Left cardiac atrium (tissue), 4 donors: ENCODE measurements at places on chromosomes 12 and 14. TPM values are rescaled to one million over a fixed set of nuclear protein-coding genes. Genes with fewer than 3 reads are reported as not detected.

ARHGAP9 gene
- total RNA-seq, result 15.2 TPM

DNA sequence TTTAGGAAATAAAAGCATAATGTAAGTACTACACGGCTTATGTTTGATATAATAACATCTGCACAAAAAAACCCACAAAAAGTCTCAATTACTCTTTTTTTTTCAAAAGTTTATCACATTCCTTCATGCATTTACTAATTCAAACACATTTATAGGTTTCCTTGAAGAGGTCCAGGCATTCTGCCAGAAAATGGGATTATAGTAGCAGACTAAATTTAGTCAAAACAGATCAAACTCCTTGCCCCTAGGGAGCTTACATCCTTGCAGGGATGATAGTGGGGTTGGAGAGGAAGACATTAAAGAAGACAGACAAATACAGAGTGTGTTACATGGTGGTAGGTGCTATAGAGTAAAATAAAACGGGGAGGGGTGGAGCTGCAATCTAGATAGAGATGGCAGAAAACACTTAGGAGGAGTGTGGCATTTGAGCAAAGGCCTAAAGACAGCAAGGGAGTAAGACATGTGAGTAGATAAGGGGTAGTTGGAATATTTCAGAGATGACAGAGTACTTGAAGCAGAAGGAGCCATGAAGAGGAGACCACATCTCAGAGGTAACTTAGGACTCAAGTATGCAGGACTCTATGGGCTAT is 266.9 kb downstream of the PPFIA2 start:
- no peak for DNase-seq

CPNE6 gene
- total RNA-seq, result not detected

NRIP2 gene
- 1.8 TPM for total RNA-seq

DNA sequence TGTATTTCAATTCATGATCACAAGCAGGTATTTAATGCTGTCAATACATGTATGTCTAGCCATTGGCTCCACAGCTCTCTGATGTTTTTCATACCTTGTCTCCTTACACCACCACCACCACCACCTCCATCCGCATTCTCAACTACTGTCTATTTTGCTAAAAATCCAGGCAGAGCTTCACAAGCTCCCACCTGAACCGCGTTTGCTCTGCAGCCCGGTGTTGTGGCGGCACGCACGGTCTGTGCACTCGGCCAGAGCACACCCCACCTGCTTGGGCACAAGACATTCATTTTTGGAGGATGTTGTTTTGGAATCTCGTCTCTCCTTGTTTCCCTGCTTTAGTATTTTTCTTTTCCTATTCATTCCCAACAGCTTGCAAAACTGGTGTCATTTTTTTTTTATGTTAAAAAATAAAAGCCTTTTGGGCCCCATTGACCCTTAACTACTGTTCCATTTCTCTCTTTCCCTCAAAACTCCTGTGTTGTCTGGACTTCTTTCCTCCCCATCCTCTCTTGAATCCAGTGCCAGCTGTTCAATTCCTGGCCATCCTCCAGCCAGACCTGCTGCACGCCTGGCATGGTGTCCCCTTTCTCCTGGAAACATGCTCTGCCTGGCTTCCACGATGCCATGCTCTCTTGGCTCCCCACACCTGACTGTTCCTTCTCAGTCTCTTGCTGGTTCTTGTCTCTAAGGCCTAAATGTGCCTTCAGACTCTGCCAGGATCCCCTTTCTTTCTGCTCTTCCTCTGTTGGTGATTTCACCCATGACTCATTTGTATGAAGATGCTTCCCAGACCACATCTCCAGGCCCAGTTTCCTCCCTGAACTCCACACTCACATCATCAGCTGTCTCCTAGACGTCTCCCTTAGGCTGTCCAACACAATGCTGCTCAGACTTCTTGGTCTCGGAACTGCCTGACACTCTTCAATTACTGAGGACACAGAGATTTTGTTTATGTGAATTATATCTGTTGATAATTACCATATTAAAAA is 37.9 kb downstream of the PIWIL1 start:
- DNase-seq, result no peak

DNA sequence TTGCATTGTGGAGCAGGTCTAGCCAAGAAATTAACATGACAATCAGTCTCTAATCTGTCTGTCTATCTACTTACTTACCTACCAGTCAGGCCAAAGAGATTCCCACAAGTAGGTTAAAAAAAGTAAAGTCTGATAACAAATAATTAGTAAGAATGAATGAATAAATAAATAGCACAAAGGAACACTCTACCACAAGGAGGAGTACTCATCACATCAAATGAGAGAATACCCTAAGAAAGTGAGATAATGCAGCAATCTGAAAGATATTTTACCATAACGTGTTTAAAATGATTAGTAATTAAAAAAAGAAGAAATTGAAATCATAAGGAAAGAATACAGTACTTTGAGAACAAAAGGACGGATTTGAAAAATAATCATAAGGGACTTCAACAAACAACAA is 187.2 kb downstream of the SYNE2 start:
- DNase-seq, result no peak

GRCh38 chr12:53843545-53843944 is 91.8 kb upstream of the CISTR start:
- DNase-seq, result no peak

DNA sequence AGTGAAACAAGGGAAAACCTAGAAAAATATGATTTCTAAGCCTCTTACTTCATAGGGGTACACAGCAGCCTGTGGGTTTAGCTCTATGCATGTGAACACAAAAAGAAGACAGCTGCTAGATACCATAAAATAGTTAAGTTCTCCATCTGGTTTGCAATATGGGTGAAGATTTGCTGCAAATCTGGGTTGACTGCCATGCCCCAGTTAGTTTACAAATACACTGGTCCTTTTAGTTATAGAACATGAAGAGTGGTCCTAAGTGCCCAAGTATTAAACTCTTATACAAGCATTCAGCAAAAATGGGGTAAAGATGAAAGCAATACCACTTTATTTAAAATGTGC is 176.1 kb downstream of the AEBP2 start:
- no peak for DNase-seq

SERPINA3 gene
- 284 TPM for total RNA-seq

GRCh38 chr14:88380405-88380804 is 5.1 kb upstream of the SPATA7 start:
- no peak for DNase-seq

ENDOU gene
- 0.62 TPM for total RNA-seq

GRCh38 chr12:123115409-123116121 is 35.3 kb downstream of the PITPNM2 start:
- peak; percentile 66 for DNase-seq

GRCh38 chr12:124395284-124395752 is 100.4 kb downstream of the RFLNA start:
- no peak for DNase-seq

- no peak for DNase-seq
Measured at GRCh38 chr12:16258963-16259362, 18.5 kb downstream of the SLC15A5 start.

GRCh38 chr14:98189511-98189910 is 1082.5 kb downstream of the BCL11B start:
- DNase-seq, result no peak

GRCh38 chr14:40269436-40269835 is 837.2 kb upstream of the FBXO33 start:
- DNase-seq, result no peak

GNB3 gene
- 2.3 TPM for total RNA-seq

- DNase-seq, result no peak
Measured at GRCh38 chr14:93775744-93776143, 12.5 kb downstream of the PRIMA1 start.

- no peak for DNase-seq
Measured at GRCh38 chr14:50985124-50985858, 41.0 kb upstream of the PYGL start.

POTEG gene
- total RNA-seq, result not detected

GRCh38 chr12:61452076-61452475 is 808.1 kb upstream of the USP15 start:
- no peak for DNase-seq

PRH1 gene
- 3.2 TPM for total RNA-seq

RERG gene
- total RNA-seq, result 7.3 TPM

- no peak for DNase-seq
Measured at GRCh38 chr12:92482599-92482998, 220.2 kb upstream of the PLEKHG7 start.

- no peak for DNase-seq
Measured at GRCh38 chr12:132561427-132562156, 48.8 kb downstream of the LRCOL1 start.

DNA sequence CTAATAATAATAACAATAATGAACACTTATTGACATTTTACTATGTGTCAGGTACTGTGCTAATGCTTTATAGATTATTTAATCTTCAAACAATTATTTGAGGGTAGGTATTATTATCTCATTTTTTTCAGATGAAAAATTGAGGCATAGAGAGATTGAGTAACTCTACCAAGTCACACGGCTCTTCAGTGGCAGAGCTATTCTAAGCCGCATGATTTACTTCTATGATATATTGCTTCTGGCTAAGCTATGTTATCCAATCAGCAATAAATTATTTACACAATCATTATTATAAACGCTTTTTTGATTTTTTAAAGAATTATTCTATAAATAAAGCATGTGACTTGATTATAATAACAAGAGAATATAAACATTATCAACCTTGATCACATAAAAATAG is 80.0 kb downstream of the TMEM30B start:
- DNase-seq, result no peak

- no peak for DNase-seq
Measured at GRCh38 chr14:56554301-56554700, 25.3 kb upstream of the TMEM260 start.

DNA sequence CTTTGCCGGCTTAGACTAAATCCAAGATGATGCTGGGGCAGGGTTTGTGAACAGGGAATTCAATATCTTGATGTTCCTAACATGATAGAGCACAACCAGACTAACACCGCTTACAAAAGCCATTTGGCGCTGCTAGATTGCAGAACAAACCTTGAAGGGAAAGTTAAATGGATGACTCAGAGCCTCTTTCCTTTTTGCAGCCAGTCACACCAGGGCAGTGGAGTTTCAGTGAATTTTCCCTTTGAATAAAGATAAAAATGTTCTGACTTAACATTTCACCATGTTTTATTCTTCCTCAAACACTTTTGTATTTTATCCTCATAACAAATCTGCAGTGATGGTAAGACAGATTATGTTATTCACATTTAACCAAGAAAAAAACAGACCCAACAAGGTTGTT is 47.3 kb downstream of the PDE6H start:
- no peak for DNase-seq

ENO2 gene
- 12.8 TPM for total RNA-seq

C14orf180 gene
- total RNA-seq, result 26.6 TPM

GRCh38 chr14:37201724-37202123 is 4.0 kb downstream of the MIPOL1 start:
- DNase-seq, result no peak

MDGA2 gene
- 0.09 TPM for total RNA-seq

GRCh38 chr14:80477388-80478160 is 266.3 kb upstream of the DIO2 start:
- no peak for DNase-seq

DNA sequence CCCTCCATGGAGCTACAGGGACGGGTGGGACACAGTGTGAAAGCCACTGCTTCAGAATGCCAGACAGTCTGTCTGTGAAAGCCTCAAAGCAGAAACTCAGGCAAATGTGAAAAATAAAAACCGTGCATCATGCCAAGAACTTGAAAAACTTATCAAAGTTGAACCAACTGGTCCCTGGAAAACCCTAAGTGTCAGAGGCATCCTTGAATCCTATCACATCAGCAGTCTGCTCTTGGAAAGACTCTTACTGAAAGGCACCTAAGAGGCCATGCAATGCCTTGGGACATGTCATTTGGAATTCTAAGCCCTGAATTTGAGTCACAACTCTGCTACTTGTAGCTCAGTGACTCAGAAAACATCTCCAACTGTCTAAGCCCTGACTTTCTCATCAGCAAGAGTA is 62.4 kb upstream of the GRIN2B start:
- DNase-seq, result no peak

AHNAK2 gene
- 9.7 TPM for total RNA-seq

SLC5A8 gene
- not detected for total RNA-seq

DNA sequence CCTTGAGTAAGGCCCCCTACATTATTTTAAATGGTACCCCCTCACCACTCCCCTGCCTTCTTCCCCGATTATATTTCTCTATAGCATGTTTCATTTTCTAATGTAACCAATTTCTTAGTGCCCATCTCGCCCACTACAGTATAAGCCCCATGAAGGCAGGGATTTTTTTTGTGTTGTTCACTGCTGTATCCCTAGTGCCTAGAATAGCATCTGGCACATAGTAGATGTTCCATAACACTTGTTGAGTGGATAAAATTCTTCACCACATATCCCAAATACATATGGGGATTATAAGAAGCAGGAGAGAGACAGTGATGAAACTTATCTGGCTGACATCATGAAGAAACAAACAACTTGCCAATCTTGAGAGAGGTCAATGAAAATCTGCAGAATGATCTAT is 11.5 kb downstream of the FBXO21 start:
- no peak for DNase-seq

GRCh38 chr12:44158746-44159145 is 322.9 kb downstream of the TMEM117 start:
- DNase-seq, result no peak

GRCh38 chr12:96233939-96234461 is 39.8 kb downstream of the ELK3 start:
- DNase-seq, result peak; percentile 94

AEBP2 gene
- total RNA-seq, result 31.5 TPM

DNA sequence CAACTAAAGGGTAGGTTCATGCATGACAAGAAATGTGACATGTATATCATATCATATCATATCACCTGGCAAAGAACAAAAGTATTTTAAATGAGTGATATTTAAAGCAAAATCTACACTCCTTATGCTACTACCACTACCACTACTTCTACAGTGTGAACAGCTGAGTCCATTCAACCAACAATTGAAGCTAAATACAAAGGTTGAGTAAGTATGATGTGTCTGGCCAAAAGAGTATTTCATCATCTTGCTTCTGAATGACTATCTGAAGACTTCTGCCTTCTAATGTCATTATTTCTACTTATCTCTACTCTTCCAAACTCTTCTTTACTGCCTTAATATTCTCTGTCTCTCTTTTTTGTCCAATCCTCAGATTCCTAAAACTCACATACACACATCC is 292.6 kb upstream of the CAND1 start:
- DNase-seq, result no peak

DNA sequence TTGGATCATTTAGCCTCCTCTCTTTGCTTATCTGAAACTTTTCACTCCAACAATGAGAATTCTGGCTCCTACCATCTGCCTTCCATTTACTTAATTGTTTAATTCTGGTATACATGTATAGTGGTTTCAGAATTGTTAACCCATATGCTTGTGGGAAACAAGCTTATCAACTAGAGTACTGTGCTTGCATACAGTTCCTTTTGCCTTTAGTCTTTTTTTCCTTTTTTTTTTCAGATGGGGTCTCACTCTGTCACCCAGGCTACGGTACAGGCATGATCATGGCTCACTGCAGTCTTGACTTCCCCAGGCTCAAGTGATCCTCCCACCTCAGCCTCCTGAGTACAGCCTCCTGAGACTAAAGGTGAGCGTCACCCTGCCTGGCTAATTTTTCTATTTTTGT is 153.8 kb upstream of the LHX5 start:
- DNase-seq, result no peak

- DNase-seq, result no peak
Measured at GRCh38 chr12:104974626-104975290, 11.4 kb upstream of the NOPCHAP1 start.

- DNase-seq, result no peak
Measured at GRCh38 chr14:33710273-33710672, 240.6 kb downstream of the EGLN3 start.
